ENCODE measurements at places on chromosomes 1 and 21.

DNA sequence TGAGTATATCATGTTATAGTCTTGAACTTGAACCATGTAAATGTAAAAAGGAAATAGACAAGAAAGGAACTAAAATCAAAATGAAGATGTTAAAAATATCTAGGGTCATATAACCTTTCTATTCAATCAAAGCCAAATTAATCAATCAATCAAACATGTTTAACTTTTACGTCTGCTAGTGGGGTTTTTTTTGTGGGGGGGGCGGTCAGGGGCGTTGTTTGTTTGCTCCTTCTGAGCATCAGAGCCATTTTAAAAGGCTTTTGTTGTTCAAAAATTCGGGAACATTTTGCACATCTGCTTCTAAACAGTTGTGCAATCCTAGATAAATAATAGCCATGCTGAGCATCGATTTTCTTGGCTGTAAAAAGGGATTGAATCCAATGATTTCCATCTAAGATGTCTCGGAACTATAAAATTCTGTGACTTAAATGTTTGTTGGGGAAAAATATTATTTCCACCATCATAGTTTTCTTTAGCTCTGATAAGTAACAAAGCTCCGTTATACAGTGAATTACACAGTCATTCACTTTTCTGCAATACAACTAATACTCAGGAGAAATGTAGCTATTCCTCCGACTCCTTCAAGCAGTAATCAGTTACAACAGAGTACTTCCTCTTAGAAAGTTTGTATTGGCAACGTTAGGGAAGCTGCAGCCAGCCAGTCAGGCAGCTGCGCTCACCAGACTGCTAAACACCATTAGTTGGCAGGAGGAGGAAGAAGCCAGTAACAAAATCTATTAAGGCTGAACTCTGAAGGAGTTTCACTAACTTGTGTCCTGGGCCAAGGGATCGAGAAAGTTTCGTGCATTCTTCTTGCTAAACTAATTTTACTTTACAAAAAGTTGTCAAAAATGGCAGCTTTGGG is 2.2 kb downstream of the SPATA6 start:
- no peak for DNase-seq

DNA sequence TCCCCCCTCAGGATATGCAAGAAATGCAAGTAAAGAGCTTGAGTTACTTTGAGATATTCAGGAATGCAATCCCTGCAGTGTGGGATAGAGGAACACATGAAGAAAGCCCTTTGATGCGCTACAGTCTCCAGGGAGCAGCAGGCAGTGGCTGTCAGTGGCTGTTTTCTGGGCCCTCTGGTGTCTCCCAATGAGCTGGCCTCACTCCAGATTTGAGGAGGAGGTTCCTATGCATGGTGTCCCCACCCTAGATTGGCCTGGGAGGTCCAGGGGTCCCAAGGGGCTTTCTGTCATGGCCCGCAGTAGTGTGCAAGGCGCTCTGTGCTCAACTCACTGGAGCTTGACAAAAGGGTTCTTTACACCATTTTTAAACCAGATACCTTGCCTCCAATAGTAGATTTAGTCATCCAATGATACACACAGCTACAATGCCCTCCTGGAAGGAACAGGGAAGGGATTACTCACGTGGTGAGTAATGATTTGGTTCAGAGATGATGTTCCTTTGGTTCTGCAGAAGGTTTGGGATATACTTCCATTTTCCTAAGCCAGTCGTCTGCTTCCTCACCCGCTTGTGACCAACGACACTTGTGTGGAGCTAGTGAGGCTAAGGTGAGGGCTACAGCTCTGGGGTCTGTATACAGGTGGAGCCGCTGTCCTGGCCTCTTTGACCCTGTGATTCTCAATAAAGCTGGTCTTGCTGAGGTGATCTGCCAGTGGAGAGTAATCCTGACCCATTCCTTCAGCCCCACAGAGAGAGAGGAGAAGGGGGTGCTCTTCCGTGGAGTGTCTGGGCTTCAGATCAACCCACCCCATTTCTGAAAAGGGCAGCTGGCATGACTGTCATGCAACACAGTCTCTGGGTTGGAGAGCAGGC is 6.6 kb downstream of the BATF3 start:
- peak; percentile 67 for DNase-seq

DNA sequence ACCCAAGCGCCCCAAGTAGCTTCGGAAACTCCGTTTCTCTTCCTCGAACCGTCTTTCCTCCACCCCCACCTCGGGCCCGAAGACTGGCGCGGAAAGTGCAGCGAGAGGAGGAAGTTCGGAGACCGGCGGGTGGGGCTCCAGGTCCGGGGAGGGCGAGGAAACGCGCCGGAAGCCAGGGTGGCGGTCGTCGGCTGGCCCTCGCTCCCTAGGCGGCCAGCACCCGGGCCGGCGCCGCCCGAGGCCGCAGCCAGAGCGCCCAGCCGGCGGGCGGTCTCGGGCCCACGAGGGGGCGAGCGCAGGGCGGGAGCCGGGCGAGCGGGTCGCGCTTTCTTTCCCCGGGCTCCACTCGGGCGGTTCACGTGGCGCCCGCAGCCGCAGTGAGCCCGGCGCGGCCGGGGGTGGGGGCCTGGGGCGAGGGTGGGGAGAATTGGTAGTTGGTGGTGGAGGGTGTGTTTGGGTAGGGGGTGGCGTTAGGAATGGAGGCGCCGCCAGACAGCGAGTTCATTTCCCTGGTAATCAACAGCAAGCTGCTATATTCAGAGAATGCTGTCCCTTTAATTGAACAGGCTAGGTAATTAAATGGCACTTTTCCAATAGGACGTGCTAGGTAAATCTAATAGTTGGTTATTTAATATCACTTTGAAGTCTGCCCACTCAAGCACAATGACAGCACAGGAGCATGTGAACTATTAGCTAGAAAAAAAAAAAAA is 6.7 kb downstream of the LMO4 start:
- no peak for DNase-seq

GRCh38 chr1:205225901-205226765 is 1.6 kb upstream of the TMCC2 start:
- DNase-seq = no peak

DNA sequence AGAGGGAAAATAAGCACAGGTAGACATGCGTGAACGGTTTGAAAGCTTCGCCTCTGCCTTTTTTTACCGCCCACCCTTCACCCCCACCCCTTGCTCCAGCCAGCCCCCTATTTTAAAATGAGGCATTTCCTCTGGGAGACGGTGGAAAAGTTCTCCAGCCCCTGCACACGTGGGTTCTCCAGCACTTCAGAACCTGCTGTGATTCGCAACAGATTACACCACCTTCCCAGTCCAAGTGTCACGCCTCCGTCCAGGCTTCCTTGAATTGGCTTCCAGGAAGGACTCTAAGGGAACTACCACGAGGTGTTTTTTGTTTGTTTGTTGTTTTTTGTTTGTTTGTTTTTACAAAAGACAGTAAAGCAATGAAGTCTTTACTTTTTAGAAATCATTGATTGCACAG is 2.6 kb downstream of the LRRC7 start:
- DNase-seq = no peak

DNA sequence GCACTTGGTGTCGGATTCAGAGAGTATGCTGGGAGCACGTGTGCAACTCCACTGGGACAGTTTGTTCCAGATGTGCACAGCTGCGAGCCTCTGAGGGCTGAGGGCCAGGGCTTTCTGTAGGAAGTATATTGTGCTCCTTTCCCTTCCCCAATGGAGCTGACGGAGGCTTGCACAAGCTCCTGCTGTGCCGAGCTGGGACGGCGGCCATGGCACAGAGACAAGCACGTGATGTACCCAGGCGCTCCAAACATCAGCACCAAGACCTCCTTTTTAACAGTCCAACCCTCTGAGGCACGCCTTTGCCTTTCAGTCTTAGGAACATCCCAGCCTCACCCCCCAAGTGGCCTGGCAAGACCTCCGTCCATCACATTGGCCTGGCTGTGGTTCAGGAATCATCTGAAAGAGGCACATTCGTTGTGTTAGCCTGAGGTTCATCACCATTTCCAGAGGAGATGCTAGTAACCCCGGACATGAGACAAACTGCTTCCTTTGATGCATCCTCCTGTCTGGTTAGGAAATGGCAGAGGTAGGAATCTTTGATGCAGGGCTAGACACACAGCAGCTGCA is 339.2 kb upstream of the KAZN start:
- no peak for DNase-seq

DNA sequence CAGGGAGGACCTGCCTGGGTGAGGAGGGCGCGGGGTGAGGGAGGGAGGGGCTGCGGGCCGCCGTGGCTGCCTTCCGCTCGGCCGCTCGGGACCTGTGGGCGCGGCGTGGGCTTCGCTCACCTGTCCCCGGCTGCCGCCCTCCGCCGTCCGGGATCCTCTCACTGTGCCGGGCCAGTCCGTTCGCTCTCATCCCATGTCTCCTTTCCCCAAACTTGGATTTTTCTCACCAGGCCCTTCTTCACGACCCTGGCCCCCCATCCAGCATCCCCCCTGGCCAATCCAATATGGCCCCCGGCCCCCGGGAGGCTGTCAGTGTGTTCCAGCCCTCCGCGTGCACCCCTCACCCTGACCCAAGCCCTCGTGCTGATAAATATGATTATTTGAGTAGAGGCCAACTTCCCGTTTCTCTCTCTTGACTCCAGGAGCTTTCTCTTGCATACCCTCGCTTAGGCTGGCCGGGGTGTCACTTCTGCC is 362 bp downstream of the ZBTB48 start:
- DNase-seq = no peak

DNA sequence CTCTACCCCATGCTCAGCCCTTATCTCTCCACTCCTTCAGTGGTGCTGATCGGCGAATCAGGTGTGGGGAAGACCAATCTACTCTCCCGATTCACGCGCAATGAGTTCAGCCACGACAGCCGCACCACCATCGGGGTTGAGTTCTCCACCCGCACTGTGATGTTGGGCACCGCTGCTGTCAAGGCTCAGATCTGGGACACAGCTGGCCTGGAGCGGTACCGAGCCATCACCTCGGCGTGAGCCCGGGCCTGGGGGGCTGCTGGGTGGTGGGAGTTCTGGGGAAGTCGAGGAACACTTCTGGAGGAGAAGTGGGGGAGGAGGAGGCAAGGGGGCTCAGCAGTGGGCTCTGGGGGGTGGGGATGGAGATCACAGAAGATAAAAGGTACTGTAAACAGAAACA is 4.9 kb downstream of the RAB25 start:
- DNase-seq = no peak

DNA sequence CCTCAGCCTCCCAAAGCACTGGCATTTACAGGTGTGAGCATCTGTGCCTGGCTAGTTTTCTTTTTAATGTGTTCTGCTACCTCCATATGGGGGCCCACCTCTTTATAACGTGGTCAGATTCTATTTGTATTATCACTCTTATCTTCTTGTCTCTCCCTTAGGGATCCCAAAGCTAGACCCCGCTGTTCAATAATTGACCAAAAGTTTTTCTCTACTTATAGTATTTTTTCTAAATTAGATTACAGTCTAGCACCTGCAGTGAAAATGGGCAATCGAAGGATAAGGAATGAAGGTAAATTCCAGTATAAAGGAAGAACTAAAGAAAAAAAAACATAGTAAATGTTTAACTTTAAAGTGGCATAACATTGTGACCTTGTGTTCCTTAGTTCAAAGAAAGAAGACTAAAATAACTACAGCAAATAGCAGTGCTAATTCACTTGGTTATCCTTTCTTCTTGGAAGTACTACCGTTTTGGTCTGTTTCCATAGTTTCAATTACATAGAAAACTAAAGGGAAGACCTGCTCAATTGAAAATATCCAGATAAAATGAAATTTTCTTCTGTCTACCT is 24.1 kb downstream of the NFYC start:
- DNase-seq = no peak

- peak; percentile 82 for DNase-seq
These were observed 44.1 kb downstream of the PGBD5 start for GRCh38 chr1:230382001-230382491.

GRCh38 chr1:7048395-7048794 is 263.1 kb downstream of the CAMTA1 start:
- DNase-seq = no peak

- DNase-seq = no peak
These were observed 134.7 kb downstream of the DMRTB1 start for GRCh38 chr1:53593758-53594380.

DNA sequence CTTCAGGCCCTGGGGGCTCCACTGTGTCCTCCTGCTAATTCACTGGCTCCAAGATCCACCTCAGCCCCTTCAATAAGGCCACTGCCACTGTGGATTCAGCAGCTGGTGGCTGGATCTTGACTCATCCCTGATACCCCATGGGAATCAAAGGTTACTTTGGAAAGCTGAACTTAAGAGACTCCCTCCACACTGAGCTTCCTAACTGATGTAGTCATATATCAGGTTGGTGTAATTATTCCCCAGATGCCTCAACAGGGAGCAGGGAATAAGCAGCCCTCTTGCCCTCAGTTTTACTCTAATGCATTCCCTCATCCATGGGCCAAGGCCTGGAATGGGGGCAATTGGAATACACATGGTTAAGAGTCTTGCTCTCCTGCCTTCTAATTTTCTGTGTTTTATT is 164.6 kb downstream of the FASLG start:
- DNase-seq = peak; percentile 51

GRCh38 chr1:10338047-10338446 is 60.8 kb upstream of the PGD start:
- DNase-seq = peak; percentile 27

GRCh38 chr1:231666937-231667608 is 40.5 kb downstream of the DISC1 start:
- no peak for DNase-seq

- DNase-seq = no peak
These were observed 13.9 kb upstream of the CNR2 start for GRCh38 chr1:23927097-23927496.

GRCh38 chr21:14376854-14377253 is 6.1 kb downstream of the HSPA13 start:
- no peak for DNase-seq

DNA sequence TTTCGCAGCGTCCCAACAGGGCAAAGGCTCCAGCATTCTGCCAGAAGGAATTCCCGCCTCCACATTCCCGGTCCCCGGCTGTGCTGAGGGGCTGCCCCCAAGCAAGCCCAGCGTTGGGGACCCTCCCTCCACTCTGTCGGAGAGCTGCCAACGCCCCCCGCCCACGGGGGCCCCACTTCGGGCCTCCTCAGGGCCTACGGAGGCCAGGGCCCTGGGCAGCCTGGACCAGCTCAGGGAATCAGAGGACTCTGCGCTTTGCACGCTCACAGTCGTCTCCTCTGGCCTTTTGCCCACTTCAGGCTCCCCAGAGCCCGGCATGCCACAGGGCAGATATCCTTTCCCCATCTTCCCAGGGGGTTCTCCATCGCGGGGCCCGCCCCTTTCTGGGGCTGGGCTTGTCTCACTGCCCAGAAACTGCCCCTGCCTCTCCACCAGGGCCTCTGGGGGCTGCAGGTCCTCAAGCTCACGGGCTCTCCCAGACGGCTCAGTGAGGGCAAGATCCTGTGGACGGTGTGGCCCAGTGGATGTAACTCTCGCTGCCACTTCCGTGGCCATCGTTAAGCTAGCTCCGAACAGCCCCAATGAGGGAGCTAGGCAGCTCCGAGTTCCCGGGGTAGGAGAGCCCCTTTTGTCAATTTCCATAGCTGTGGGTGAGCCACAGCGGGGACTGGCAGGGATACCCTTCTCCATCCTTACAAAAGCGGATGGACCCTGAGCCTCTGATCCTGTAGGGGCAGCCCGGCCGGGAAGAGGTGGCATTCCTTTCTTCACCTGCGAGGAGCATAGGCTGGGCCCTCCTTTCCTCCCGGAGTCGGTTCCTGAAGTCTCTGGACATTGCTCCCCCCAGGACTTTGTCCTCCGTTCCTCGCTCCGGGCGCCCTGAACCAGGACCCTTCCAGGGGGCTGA is 2.8 kb downstream of the ITPKB start:
- no peak for DNase-seq

GRCh38 chr1:61992257-61992656 is 202.4 kb upstream of the L1TD1 start:
- DNase-seq = no peak

- DNase-seq = no peak
These were observed 305.9 kb upstream of the CAMK1G start for GRCh38 chr1:209277662-209278061.

GRCh38 chr1:152044386-152044785 is 7.6 kb upstream of the S100A11 start:
- DNase-seq = no peak

GRCh38 chr1:66618390-66618789 is 84.4 kb downstream of the SGIP1 start:
- no peak for DNase-seq

Data from A172 (cell line).